Fibroblast of the aortic adventitia (primary cell): ENCODE measurements at places on chromosomes 2 and 18. TPM values are rescaled to one million over a fixed set of nuclear protein-coding genes. Genes with fewer than 3 reads are reported as not detected.

NXPH2 gene
- total RNA-seq, result 1.3 TPM in 1 of 2 replicates, not detected in the other

HOXD3 gene
- 0.09 TPM in 1 of 2 replicates, not detected in the other for total RNA-seq

NOL4 gene
- not detected in 2 replicates for total RNA-seq

TXNDC9 gene
- 51.8 and 88.0 TPM in 2 replicates for total RNA-seq

MYO5B gene
- 0.09 and 0.16 TPM in 2 replicates for total RNA-seq

COL4A4 gene
- total RNA-seq, result 1.1 and 2.6 TPM in 2 replicates

DNA sequence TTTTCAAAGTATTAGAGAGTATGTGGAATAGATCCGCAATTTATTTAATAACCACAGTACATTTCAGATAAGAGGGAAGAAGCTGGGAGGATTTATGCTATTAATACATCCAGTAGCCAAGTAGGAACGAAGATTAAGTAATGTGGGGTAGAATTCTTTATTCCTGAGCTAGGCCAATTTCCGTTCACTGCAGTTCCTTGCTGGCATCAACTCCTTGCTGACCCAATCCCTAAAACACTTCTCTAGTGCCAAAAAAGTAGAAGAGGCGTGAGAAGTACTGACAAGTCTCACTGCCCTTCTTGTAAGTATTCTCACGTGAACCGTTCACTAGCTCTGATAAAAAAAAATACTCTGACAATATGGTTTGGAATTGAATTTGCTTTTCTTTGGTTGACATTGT is 211.4 kb downstream of the EPHA4 start:
- DNase-seq, result peak; percentile 42

DNA sequence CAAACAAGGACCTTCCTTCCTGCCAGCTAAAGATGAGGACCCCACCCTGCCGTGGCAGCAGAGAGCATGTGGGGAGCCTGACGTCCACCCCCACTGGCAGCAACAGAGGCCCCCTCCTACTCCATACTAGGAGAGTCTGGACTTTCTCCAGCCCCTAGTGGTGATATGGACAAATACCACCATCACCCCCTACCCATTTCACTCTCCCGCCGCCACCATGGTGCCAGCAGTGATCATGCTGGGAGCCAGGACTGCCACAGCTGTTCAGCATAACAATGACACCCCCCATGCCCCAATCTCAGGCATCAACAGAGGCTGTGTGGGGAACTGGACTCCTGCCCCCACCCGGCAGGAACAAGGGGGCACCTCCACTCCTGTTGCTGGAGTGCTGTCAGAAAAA is 42.7 kb upstream of the ATP9B start:
- DNase-seq, result no peak

DNA sequence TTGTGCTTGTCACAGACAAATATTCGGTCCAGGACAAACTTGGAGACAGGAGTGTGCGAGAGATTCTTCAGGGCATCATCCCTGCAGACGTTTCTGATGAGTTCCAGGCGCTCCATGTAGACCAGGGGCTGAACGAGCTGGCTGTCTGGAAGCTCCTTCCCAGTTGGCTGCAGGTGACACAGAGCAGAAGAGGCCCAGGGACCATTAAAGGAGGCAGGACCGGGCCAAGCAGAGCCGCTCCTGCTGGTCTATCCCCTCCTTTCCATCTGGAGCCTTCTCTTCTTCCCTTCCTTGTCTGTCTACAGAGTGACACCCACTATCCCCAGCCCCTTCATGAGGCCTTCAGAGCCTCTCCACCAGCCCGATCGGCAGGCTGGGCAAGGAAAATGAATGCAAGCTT is 19.5 kb downstream of the CHST10 start:
- DNase-seq, result no peak

DNA sequence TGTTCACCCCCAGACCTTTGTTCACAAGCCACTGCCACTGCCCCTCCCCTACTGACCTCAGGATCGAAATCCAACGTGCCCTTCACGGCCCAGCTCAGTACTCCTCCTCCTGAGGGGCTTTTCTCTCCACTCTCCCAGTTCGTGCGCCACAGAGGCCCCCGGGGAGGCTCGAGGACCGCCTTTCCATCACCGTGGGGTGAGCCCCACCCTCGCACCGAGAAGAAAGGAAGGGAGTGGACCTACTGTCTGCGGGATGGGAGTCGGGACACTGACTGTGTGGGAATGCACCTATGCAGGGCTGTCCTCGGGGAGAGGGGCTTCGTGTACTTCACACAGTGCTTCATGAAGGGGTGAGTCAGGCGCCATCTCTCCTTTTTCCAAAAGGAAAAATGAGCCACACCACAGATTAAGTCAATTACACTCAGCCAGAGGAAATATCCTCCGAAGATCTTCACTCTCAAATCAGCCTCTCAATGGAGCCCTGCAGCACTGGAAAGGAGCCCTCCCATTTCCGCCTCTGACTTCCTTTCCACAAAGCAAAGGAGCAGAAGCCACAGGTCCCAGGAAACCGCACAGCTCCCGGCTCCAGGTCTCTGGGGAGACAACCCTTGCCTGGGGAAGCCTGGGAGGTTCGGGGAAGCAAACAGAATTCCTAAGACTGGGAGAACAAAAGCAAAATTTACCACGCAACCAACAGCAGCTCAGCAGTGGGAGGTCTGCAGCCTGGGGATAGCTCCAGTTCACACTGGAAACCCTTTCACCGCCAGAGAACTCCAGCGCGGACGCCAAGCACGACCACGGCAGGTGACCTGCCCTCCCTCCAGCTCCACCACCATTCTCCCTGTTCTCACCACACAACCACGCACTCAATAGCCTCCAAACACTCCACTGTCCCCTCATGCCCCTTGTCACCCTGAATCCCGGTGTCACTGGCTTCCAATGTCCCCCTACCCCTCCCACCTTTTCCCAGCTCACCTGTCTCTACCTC is 21.6 kb downstream of the ADCY3 start:
- no peak for DNase-seq

DNA sequence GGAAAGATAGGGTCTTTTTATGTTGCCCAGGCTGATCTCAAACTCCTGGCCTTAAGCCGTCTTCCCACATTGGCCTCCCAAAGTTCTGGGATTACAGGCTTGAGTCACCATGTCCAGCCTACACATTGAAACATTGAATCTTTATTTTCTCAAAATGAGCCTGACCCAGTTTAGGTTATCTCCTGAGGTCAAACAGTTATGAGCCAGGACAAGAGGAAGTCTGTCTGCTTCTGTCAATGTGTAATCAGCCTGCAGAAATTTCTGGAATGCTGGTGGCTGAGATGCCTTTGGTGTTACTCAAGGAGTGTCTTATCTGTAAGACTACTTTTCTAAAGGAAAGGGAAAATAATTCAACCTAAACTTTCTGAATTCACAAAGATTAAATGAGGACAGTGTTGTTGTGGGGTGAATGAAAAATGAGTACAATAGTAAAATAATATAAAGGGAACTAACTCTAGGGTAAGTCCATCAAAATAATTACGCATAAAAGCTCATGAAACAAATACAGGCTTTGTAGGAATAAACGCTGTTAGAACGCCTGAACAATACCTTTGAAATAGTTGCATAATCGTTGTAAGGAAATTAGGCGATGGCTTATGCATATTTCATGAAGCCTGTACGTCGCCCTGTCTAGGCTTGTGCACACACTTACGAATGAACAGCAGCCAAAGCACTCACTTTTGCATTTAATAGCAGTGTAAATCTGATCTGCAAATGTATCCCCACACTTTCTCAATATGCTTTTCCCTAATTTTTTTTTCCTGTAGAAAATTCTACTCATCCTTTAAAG is 260.8 kb downstream of the RDH14 start:
- peak; percentile 96 for DNase-seq

DNA sequence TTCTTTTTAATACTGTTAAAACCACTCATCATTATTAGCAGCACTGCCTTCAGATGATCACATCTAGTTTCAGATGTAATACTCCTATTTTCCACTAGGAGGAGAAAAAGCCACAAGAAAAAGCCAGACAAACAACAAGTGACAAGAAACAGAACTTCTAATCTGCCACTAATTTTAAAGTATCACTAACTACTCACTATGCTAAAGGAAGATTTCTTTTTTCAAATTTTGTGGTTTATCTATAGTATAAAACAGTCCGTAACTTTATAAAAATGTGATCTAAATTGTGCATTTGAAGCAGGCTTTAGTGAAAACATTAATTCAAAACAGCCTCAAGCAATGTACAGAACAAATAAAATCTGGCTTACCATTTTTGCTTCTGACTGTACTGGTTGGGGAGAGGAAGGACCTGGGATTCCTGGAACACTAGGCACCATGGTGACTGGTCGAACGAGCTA is 56.8 kb downstream of the ATF2 start:
- DNase-seq, result peak; percentile 67

- DNase-seq, result no peak
These were observed 245.5 kb upstream of the PARD3B start for GRCh38 chr2:204299766-204300165.

GRCh38 chr2:65430603-65431420 is 1.6 kb downstream of the SPRED2 start:
- peak; percentile 39 for DNase-seq

- peak; percentile 37 for DNase-seq
These were observed 196.1 kb upstream of the CTAGE1 start for GRCh38 chr18:22613788-22614187.

DNA sequence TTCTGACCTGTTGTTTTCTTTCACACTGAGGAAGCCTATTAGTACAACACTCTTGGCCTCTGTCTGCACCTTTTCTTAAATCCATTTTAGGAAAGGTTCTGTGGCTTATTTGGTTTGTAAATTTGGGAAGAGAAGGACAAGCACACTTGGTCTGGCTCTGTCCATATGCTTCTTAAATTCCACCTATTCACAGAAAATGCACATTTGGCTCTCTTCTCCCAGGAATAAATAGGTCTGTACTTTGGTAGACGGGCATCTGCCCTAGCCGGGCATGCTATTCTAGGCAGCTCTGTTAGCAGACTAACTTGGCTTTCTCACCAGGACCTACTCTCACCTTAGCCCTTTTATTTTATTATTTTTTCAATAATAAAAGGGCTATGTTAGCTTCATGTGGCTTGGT is 1211.8 kb upstream of the SLC39A10 start:
- DNase-seq, result no peak

DNA sequence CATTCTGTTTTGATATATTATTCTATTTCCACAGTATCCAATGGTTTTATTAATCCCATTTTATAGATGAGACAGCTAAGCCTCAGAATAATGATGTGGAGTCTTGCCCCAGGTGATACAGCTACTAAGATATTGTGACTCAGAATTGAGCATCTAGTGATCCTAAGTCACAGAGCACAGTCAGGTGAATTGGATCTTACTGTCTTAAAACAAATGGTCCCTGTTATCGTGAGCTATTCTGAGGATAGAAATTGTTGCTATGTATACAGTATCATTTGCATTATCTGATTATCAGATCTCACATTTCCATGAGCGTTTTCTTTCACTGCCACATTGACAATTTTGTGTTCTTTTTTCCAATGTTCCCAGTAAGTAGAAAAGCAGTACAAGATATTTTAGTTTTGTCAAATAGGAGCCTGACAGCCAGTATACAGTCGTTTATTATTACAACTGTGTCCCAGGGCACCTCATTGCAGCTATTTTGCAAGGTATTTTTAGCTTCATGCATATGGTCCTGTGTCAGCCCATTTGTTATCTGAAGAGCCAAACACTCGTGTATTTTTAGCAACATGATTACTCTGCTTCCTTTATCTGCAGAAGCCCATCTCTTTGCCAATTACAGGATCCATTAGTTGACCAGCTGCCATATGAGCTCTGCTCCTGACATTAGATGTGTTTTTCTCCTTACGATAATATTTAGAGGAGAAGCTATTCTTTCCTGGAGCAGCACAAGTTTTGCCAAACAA is 25.1 kb upstream of the SGPP2 start:
- no peak for DNase-seq

DNA sequence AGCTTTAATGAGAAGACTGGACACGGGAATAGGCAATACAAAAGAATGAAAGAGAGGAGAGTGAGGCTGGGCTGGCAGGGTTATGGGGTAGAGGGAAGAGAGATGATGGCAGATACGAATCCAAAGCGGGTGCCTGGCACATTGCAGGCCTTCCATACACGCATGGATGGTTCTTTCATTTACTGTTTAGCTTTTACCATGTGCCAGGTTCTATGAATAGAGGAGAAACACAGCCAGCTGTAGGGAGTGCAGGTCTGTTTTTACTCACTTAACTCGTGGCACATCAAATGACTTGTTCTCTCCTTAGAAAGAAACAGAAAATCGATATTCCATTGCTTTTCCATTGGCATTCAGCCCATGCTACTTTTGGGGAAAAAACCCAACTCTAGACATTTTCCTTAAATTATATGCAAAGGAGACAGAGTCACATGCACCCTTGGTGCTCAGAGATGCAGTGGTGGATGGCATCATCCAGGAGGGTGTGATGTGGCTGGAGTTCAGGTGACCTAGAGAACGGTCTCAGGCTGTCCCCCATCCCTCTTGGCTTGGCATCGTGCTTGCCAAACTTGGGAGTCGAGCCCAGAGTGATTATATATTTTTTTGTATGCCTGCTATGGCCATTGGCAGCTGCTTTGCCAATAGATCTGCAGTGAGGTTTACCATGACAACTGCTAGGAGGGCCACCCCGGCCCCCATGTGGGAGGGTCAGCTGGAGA is 6.2 kb downstream of the LTBP1 start:
- no peak for DNase-seq
